GM23248 (cell line): ENCODE measurements at places on chromosomes 4 and X. TPM values are rescaled to one million over a fixed set of nuclear protein-coding genes. Genes with fewer than 3 reads are reported as not detected.

PPEF2 gene
- total RNA-seq, result not detected in 2 replicates

- H3K4me1 ChIP-seq, result no peaks in the 10 kb centered on the region
- no peak for DNase-seq
- H3K27me3 ChIP-seq, result no peaks in the 10 kb centered on the region
- H3K4me3 ChIP-seq, result no peak overlapping the region
These were observed 20.9 kb downstream of the ITIH6 start for GRCh38 chrX:54776987-54777672.

- H3K4me3 ChIP-seq, result no peak overlapping the region
- no peak for DNase-seq
- H3K36me3 ChIP-seq, result no peaks in the 10 kb centered on the region
- H3K27ac ChIP-seq, result no peak overlapping the region
- H3K4me1 ChIP-seq, result no peaks in the 10 kb centered on the region
- peaks cover 10% of the 10 kb centered on the region; the same call in 1 of the 2 replicates for H3K27me3 ChIP-seq
These were observed 3.6 kb upstream of the TDO2 start for GRCh38 chr4:155899891-155900290.

- peak; percentile 23 for DNase-seq
- H3K4me3 ChIP-seq, result peak overlapping the region; percentile 84
- H3K27ac ChIP-seq, result no peak overlapping the region
- no peaks in the 10 kb centered on the region for H3K27me3 ChIP-seq
- H3K36me3 ChIP-seq, result no peaks in the 10 kb centered on the region
These were observed 3.1 kb downstream of the BMP2K start for GRCh38 chr4:78779280-78779679.
